Spleen (tissue), 13 donors: ENCODE measurements at places on chromosomes 1 and 21. TPM values are rescaled to one million over a fixed set of nuclear protein-coding genes. Genes with fewer than 3 reads are reported as not detected.

DNA sequence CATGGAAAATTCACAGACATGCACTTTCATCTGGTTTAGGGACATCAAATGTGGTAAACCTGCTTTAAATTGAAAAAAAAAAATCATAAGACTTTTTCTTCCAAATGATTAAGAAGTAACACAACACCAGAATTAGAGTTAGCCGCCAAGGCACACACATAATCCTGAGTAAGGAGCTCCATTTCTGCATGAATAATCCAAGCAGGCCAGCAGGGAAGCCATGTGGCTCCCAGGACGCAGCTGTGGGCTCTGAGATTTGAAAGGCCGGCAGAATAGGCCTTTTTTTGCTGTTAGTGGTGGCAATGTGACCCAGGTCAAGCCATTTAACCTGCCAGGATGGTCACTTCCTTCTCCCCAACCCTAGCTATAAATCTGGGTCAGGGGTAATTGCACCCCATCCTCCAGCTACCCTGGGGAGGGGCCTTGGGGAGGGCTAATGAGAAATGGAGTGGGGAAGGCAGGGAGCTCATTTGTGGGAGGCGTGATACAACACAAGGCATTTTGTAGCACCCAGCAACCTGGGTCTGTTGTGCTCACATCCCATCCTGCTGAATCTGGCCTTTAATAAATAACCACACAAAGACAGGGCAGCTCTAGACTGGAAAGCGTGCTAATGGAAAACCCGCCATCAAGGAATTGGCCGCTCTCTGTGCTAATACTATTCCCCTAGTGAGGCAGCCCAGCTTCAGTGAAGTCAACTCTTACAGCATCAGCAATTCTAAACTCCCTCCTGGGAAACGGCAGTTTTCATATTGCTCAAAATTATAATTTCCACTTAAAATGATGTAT lies 178.5 kb downstream of the RHOU start:
- H3K27ac ChIP-seq = no peak overlapping the region
- DNase-seq = peak; percentile 19
- H3K4me3 ChIP-seq = no peak overlapping the region
- H3K4me1 ChIP-seq = no peaks in the 10 kb centered on the region

- H3K27ac ChIP-seq = no peak overlapping the region
- DNase-seq = no peak
- no peak overlapping the region for H3K4me3 ChIP-seq
- H3K4me1 ChIP-seq = peaks cover 37% of the 10 kb centered on the region
Observed at GRCh38 chr1:58939666-58940370, 156.0 kb upstream of the JUN start.

GRCh38 chr1:69743146-69743545 lies 175.4 kb downstream of the LRRC7 start:
- H3K36me3 ChIP-seq = no peaks in the 10 kb centered on the region
- H3K4me1 ChIP-seq = no peaks in the 10 kb centered on the region
- DNase-seq = no peak
- no peak overlapping the region for H3K27ac ChIP-seq

- no peak overlapping the region for H3K4me3 ChIP-seq
- peaks cover 11% of the 10 kb centered on the region for H3K4me1 ChIP-seq
- H3K27me3 ChIP-seq = no peaks in the 10 kb centered on the region
- H3K36me3 ChIP-seq = no peaks in the 10 kb centered on the region
- DNase-seq = no peak
Observed at GRCh38 chr21:29145354-29145782, 14.9 kb downstream of the MAP3K7CL start.

DNA sequence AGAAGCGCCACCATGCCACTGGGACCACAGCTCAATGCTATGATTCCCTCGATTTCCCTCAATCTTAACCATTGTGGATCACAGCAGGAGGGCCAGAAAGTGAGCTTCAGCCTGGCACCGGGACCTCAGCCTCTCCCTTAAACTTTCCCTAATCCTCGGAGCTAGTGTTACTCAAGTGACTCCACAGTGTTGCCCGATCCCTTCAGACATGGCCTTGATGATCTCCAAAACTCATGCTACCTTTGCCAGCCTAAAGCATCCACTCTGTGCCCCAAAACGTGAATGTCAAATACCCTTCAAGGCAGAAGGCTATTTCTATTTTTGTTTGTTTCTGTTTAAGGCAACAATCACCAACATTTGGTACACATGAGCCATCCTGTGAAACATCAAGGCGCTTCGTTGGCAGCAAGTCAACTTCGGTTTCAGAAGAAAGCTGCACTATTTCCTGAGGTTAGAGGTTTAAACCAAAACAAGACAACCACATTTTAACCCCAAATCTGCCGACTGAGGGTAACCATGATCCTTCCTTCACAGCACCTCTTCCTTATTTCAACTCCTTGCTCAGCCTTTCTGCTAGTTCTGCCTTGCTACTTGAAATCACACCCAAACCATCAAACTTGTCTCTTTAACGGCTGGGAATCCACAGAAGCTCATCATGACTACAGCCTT lies 94.4 kb upstream of the KRTAP19-8 start:
- no peak overlapping the region for H3K4me3 ChIP-seq
- H3K27ac ChIP-seq = no peak overlapping the region
- H3K36me3 ChIP-seq = peaks cover 8% of the 10 kb centered on the region
- no peaks in the 10 kb centered on the region for H3K27me3 ChIP-seq
- H3K4me1 ChIP-seq = no peaks in the 10 kb centered on the region
- no peak for DNase-seq

- no peaks in the 10 kb centered on the region for H3K36me3 ChIP-seq
- H3K4me3 ChIP-seq = no peak overlapping the region
- no peaks in the 10 kb centered on the region for H3K4me1 ChIP-seq
- no peaks in the 10 kb centered on the region for H3K27me3 ChIP-seq
- no peak overlapping the region for H3K27ac ChIP-seq
Observed at GRCh38 chr1:94648225-94649007, 106.9 kb upstream of the F3 start.

GRCh38 chr1:97870589-97870988 lies 50.2 kb downstream of the DPYD start:
- H3K36me3 ChIP-seq = no peaks in the 10 kb centered on the region
- no peaks in the 10 kb centered on the region for H3K27me3 ChIP-seq
- H3K4me1 ChIP-seq = no peaks in the 10 kb centered on the region

DNA sequence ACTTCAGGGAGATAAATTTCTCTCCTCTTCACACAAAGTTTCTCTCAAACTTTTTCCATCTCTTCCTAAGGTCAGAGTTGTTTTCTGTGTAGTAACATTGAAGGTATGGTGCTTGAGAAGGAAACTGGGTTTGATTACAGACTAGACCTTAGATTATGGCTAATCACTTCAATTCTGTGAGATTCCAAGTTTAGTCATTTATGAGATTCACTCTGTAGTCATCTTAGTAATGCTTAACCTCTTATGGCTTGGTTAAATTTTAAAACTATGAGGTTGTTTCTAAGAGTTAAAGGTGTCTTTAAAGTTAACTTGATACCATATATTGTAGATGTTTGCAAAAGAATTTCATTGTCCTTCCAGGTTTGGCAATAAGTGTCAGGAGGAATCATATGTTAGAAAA lies 1092.2 kb downstream of the KCNT2 start:
- H3K4me3 ChIP-seq = no peak overlapping the region
- H3K36me3 ChIP-seq = no peaks in the 10 kb centered on the region
- no peak overlapping the region for H3K27ac ChIP-seq
- no peaks in the 10 kb centered on the region for H3K4me1 ChIP-seq
- H3K27me3 ChIP-seq = no peaks in the 10 kb centered on the region
- no peak for DNase-seq

DNA sequence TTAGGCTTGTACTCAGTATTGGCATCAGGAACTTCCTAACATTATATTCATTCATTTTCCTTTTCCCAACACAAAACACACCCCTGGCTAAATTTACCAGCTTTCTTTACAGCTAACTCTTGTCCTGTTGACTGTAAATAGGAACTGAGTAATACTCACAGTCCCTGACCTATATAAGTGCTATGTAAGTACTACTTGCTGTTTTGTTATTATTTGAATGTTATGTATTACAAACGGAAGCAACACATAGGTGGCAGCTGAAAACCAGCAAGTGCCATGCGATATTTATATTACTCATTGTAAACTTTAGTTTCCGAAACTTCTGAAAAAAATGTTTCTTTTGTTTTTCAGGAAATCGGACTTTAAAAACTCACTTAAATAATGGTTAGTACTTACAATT lies 21.5 kb downstream of the PTGER3 start:
- H3K27me3 ChIP-seq = no peaks in the 10 kb centered on the region
- H3K36me3 ChIP-seq = no peaks in the 10 kb centered on the region
- H3K4me1 ChIP-seq = no peaks in the 10 kb centered on the region
- no peak overlapping the region for H3K27ac ChIP-seq
- H3K4me3 ChIP-seq = no peak overlapping the region

The KISS1 gene
- total RNA-seq = not detected

The ECM1 gene
- total RNA-seq = 6.6 TPM
